Stimulated activated CD8-positive, alpha-beta memory T cell treated with anti-CD3 and anti-CD28 coated beads, Interleukin-4, amount 100 ng/mL, for 4 hours (primary cell): ENCODE measurements at places on chromosomes 5 and 9.

GRCh38 chr5:96330530-96331140, 102.4 kb downstream of the PCSK1 start:
- no peak for DNase-seq

- DNase-seq = no peak
These were observed 186.1 kb downstream of the ZNF608 start for GRCh38 chr5:124560370-124560769.

DNA sequence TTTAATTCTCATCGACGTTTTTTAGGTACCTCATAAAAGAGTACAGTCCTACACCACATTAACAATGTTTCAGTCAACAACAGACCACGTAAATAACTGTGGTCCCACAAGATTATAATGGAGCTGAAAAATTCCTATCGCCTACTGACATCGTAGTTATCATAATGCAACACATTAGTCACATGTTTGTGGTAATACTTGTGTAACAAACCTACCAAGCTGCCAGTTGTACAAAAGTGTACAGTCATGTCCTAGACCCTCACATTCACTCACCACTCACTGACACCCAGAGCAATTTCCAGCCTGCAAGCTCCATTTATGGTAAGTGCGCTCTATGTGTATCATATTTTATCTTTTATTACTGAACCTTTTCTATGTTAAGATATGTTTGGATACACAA, 16.8 kb downstream of the GNAQ start:
- no peak for DNase-seq

DNA sequence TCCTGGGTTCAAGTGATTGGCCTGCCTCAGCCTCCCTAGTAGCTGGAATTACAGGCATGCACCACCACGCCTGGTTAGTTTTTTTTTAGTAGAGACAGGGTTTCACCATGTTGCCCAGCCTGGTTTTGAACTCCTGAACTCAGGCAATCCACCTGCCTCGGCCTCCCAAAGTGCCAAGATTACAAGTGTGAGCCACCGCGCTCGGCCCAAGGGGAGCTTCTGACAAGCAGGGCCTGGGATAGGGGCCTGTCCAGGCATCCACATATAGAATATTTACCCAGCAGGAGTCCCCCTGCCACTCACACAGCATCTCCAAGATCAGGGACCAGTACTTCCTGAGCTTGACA, 10.1 kb downstream of the IRF1 start:
- no peak for DNase-seq

- no peak for DNase-seq
These were observed 41.2 kb downstream of the NIM1K start for GRCh38 chr5:43232943-43233833.

DNA sequence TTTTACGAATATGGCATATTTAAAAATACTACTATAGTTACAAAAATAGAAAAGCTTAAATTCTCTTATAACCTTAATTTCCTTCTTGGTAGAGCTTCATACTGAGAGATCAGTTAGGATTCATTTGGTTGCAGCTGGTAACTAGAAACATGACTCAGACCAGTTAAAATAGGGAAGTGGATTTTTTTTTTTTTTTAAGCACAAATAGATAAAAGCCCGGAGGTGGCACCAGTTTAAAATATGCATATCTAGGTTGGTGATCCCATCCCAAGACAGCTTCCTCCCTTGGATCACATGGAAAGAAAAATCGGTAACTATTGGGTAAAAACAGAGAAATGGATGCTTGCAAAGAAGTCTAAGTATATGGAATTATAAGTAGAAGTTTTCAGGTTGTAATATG, 1634.3 kb downstream of the MAT2B start:
- no peak for DNase-seq

DNA sequence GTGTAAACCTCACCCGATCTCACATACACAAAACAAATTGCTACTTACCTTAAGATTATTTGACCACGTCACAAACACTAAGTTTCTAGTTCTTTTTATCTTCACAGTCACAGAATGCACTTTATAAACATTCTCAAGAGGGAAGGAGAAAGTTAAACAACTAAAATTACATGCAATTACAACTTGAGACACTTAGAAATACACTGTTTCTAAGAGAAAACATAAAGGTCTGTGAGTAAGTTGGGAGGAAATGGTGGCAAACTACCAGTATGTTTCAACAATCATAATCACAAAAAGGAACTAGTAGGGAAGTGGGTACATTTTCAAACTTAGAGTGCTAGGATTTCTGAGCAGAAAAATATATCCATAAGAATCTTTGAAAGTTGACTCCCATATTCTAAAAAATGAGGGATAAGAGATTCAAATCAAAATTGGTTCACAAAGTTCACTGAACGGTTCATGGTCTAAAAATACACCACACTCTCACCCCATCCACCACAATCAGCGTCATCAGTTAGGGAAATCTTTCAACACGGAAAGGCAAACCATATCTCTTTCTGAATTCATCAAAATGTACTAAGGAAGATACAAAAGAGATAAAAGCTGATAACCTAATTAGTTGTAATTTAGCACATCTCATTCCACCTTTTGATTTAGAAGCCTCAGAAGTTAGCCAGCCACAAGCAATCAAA, 182.6 kb downstream of the BNC2 start:
- DNase-seq = no peak

- DNase-seq = no peak
These were observed 18.9 kb upstream of the TTC33 start for GRCh38 chr5:40774623-40775022.

- no peak for DNase-seq
These were observed 1090.4 kb upstream of the CDH6 start for GRCh38 chr5:30103052-30103451.

- DNase-seq = no peak
These were observed 277.2 kb downstream of the TRIM32 start for GRCh38 chr9:116964258-116964657.

- no peak for DNase-seq
These were observed 26.8 kb downstream of the AMBP start for GRCh38 chr9:114051281-114051680.

DNA sequence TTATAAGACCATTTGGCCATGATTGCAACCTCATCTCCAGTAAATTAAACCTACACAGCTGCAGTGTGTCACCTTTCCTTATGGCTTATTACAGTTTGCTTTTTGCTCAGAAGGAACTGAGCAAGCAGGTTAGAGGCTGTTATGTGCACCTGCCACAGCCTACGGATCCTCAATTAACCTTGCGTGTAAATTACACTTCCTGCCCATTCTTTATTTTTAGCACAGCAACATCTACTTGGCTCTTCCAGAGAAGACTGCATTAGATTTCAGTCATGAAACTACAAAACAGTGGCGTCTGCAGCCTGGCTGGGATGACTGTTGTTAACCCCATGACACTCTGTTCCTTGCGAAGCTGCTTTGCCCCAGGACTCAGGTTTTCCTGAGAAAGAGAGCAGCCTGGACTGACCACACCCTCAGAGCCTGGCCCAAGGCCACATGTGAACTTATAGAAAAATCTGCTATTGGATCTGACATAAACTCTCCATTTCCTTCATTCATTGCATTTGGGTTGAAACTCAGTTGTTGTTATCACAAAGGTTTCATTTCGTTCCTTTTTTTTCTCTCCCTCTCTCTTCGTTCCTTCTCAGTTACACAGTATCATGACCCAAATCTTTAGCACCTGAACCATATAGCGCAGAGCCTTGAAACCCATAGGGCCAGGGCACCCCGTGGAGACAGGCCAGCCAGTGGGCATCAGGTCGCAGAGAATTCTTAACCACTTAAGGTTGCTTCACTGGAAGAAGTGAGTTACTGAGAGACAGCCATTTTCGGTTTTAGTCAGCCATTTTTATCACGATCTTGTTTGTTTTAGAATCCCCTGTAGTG, 138.6 kb downstream of the PALM2AKAP2 start:
- no peak for DNase-seq

DNA sequence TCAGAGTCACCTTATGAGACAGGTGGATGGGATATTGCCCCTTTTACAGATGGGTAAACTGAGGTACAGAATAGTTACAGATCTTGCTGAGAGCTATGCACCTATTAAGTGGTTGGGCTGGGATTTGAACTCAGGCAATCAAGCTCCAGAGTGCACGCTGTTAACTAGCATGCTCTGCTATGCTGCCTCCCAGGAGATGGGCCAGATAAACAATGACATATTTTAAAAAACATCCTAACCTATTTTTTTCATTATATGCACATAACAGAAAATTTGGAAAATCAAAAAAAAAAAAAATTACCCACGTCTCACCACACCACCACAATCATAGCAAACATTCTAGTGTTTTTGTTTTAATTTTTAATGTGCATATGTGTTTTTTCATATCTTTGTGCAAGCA, 123.4 kb upstream of the STC2 start:
- no peak for DNase-seq

GRCh38 chr9:124016175-124017050, 4.8 kb downstream of the LHX2 start:
- no peak for DNase-seq

DNA sequence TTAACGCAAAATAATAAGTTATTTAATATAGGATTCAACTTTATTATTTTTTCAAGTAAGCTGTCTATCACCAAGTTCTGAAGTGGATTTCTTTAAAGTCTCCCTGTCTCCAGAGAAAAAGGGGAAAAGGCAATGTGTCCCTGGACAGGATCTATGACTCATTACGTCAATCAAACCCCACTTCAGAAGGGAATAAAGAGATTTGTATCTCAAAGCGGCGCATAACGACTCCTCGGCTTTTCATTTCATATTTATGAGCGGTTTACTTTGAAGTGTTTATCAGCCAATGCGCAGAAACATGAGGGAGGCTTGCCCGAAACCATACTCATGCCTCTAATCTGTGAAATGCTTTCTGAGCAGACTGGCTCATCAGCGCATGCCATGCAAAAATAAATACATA, 938.6 kb upstream of the WWC1 start:
- DNase-seq = no peak

GRCh38 chr5:168793841-168794837, 215.0 kb upstream of the PANK3 start:
- no peak for DNase-seq

DNA sequence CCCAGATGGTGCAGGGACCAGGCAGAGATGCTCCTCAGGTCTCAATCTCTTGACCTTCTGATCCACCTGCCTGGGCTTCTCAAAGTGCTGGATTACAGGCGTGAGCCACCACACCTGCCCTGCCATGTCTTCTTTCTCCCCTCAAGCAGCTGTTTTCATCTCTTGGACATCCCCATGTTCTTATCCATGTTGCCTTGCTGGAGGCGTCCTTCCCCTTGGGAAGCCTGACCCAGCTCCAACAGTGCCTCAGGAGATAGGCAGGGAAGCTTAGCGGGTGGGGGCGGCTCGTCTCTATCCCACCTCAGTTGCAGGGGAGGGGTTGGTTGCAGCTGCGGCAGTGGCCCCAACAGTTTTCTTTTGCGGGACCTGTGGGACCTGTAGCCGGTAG, 24.7 kb upstream of the SPATA31E1 start:
- no peak for DNase-seq

DNA sequence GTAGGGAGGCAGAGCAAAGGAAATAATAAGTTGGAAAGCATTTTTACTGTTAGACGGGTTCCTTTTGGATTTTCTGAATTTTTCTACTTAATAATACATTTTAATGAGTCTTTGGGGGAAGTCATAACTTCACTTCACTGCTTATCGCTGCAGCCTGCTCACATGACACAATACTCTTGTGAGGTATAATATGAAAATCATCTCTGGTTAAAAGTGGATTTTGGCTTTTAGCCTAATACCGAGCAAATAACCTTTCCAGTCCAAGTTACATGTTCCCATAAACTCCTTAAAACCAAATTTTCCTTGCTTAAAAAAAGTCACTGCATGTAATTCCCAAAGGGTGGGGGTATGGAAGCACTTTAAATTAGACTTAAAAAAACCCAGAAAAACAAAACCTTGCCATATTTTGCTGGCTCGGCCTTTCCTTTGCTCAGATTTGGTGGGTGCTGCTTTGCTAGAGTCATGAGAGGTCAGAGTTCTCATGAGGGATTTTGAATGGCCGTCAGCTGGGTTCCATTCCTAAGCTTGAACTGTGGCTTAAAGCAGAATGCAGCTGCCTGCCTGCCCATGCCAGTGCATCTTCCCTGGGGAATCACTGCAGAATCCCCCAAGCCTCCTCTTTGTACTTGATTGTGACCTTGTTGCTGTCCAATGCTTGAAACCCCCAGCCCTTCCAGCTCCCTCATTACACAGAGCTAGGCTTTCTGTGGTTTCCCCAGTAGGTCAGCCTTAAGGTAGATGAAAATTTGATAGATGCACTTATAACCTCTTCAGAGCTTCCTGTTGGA, 331.8 kb downstream of the KDM4C start:
- no peak for DNase-seq

DNA sequence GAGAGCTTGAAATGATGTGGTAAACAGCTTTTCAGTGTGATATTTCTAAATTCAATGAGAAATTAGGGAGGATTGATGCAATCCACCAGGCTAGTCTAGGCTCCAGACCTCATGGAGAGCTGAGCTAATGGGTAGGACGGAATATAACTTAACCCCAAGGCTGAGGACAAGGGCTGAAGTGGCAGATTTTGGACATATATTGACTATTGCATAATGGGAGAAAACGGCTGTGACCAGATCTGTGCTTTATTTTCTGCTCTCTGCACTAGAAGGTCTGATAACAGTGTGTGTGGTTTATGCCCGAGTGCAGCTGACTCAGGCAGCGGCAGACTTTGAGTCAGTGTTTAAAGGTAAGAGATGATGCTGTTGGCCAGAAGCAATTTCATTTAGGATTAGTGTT, 70.6 kb downstream of the ACTBL2 start:
- no peak for DNase-seq

DNA sequence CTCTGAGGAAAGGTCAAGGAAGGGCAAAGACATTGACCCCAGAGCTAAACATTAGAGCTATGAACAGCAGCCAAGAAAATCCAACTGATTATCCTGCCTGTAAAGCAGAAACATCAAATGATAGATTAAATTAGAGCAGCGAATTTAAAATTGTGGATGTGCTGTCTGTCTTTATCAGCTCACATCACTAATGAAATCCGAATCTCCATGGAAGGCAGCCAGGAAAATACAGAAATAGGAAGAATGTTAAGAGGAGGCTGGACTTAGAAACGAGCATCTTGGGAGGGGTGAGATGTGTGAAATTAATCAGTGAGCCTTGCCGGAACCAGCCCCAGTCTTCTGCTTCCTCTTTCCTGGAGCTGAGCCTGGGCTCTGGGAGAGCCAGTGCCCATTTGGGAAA, 191.0 kb downstream of the PJA2 start:
- no peak for DNase-seq

DNA sequence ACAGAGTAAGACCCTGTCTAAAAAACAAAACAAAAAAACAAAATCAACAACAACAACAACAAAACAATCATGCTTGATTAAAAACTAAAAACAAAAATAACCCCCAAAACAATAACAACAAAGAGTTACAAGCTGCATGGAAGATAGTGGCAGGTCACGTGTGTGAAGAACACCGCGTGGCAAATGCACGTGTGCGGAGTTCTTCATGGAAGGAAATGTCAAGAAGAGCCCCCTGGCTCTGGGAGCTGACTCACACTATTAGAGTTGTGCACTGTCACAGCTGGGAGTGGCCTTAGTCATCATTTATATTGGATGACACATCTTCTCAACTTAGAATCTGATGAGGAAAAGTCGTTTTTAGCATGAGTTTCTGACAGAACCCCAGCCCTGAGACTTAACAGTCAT, 110.5 kb downstream of the JMY start:
- no peak for DNase-seq

GRCh38 chr5:32785611-32786254, 74.6 kb downstream of the NPR3 start:
- no peak for DNase-seq

- no peak for DNase-seq
These were observed 18.1 kb downstream of the TJP2 start for GRCh38 chr9:69192214-69192613.
